NCI-H774 (cell line): ENCODE measurements at places on chromosomes 2 and 18.

GRCh38 chr2:111896024-111896423, 2.4 kb upstream of the MERTK start:
- DNase-seq, result no peak

DNA sequence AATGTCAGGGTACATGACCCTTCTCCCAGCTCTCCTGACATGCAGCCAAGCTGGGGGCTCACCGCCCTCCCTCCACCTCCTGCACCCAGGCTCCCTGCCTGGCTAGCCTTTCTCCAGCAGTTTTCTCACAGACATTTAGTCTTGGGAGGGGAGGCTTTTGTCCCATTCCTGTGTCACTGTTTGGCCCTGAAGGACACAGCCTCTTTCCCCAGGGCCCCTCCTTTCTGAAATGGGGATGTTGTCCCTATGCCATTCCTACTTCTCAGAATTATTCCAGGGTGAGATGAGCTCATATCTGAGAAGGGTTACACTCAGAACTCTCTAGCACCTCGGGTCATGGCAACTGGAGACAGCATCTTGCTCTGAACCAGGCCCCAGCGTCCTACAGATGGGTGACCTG, 47.3 kb upstream of the MRPL33 start:
- DNase-seq, result no peak

DNA sequence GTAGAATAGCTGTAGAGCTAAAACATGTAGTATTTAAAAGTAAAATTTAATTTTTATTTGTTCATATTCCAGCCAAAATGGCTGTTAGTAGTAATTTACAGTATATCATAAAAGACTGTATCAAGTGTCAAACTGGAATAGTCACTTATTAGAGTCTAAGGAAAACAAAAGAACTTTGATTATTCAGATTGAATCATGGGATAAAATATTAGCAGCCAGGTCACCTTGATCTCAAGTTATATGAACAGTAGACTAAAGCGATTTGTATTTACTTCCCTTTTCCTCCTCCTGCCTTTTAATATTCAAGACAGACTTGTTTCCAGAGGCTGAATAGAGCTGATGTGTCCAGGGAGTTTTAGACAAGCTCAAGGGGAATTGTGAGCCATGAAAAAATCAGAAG, 54.4 kb downstream of the PMAIP1 start:
- no peak for DNase-seq

DNA sequence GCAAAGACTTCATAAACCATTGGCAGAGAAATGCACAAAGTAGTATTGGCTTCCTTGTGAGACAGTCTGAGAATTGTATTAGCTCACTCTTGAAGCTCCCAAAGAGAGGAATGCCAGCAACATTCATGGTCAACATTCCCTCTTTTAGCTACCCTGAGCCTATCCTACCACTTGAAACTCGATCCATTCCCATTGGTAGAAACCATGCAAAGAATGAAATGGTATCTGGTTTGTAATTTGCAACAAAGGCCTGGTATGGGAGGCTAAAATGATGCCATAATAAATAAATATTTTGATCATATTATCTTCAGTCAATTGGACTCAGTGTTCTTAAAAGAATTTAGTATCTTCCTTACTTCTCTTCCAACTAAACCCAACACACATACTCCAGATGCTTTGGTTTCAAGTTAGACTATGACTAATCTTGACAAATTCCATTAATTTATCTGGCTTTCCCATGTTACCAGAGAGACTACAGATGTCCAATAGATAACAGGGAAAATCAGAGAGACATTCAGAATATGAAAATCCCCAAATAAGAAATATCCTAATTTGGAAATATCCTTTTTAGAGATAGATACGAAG, 102.9 kb downstream of the DHRS9 start:
- DNase-seq, result no peak

DNA sequence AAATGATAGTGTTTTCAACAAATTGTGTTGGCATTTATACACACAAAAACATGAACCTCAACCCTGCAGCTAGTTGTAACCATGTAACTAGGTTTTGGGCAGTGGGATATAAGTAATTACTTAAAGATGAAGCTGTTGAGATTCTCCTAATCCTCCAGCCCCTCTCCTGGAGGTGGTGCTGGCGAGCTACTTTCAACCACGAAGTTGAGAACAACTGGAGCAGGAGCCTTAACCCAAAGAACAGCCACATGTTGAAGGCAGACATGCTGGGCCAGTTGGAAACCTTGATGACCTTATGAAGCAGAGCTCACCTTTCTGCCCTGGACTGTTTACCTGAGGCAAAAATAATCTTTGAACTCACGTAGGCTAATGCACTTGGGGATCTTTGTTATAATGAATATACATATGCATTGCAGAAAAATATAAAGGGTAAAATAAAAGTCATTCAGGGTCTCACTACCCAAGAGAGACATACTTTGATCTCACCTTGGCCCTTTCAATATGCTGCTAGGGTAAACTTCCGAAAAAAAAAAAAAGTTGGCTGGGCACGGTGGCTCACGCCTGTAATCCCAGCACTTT, 89.6 kb upstream of the NPAS2 start:
- DNase-seq, result no peak

DNA sequence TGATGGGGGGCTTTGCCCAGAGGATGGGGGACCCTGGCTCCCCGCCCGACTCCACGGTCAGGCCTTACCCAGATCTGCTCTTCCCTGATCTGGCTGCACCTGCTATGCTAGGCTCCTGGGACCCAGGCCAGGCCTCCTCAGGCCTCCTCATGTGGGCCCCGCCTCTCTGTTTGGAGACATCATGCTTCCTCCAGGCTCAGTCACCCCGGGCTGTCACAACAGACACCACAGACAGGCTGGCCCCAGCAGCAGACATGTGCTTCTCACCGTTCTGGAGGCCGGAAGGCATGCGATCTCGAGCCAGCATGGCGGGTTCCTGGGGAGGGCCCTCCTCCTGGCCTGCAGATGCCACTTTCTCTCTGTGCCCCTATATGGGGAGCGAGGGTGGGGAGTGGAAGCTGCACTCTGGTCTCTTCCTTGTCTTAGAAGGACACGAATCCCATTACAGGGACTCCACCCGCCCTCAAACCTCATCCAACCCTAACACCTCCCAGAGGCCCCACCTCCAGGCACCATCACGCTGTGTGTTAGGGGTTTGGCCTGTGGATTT, 10.8 kb upstream of the NEU4 start:
- no peak for DNase-seq

DNA sequence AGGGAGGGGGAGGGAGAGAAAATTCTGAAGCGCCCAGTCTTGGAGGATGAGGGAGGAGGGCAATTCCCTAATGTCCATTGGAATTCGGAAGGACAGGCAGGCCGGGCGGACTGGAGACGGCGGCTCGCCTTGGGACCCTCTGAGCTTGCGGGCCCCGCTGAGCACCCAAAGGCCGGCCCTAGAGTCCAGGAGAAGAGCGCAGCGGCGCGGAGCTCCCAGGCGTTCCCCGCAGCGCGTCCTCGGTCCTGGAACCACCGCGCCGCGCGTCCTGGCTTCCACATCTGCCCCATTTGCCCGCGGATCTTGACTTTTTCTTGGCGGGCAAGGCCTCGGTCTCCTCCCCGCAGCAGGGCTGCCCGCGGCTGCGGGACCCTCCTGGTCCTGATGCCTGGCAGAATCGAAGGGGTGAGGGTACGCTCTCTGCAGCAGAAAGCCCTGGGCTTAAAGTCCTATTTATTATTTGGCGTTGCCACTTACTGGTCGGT, 675 bp upstream of the MLPH start:
- DNase-seq, result no peak

- DNase-seq, result no peak
These were observed 114.9 kb upstream of the SULT1C3 start for GRCh38 chr2:108124736-108125495.

DNA sequence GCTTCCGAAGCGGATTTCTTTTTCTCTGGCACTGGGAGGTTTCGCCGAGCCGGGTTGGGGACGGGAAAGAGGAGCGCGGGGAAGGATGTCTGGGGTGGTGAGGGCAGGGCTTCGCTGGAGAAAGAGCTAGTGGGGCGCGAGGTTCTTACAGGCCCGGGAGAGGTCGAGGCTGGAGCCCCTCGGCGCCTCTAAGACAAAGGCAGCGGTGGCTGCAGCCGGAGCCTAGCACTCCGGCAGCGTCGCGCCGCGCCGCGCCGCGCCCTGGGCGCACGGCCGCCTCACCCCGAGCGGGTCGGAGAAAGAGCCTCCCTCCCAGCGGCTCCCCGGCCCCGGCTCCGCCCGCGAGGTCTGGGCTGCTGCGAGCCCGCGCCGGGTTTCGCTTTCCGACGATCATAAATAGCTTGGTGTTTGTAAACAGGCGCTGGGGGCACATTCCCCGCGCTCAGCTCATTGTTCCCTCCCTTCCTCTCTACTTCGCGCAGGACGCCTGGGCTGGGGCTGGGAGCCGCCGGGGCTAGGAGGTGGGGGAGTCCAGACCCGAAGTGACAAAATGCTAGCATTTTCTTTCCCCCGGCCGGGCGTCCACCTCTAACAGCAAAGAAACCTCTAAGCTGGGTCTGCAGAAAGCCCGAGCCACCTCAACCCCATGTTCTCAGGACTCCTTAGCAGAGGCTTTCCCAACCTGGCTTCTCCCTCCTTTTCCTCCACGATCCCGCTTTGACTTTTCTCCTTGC, 813 bp upstream of the MEIS1 start:
- DNase-seq, result peak; percentile 51

- no peak for DNase-seq
These were observed 224.5 kb upstream of the SPOPL start for GRCh38 chr2:138277062-138277461.

- no peak for DNase-seq
These were observed 5.0 kb upstream of the TMEM178A start for GRCh38 chr2:39660612-39661236.

DNA sequence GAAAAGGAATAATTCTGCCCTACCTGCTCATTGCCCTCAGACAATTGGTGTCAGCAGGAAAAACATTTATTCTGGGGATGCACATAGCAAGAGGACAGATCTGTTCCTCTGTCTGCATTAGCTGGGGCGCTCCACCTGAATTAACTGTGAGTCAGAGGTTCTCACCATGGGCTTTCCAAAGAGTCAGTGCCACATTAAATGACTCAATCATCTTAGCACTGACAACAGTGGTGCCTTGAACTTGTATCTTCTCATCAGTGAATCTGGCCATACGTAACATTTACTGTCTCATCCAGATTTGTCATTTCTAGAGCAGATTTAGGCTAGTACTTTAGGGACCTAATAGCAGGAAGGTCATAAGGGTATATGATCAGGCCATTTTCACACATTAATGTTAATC, 358.1 kb upstream of the CRIM1 start:
- no peak for DNase-seq

GRCh38 chr2:195562570-195563566, 94.2 kb upstream of the SLC39A10 start:
- no peak for DNase-seq

DNA sequence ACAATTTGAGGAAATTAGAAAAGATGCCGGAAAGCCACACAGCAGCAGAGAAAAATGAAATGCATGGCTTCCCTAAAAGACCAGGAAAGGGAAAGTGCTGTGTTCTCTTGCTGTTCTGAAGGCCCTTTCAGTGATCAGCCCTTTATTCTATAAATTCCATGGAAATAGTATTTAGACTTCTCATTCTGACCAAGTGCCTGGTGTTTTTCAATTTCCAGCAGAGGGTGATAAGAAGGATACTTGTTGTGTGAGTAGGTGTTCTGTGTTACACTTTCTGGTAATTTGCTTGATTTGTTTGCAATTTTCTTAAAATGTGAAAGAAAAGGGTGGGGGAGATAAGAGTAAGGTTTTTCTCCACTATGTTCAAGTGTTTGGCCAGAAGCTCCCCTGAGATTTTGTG, 504.5 kb downstream of the IRS1 start:
- no peak for DNase-seq

- no peak for DNase-seq
These were observed 22.6 kb downstream of the ALMS1 start for GRCh38 chr2:73408198-73408597.

GRCh38 chr2:30264274-30264673, 32.9 kb downstream of the LBH start:
- no peak for DNase-seq

- DNase-seq, result no peak
These were observed 50.6 kb upstream of the DCC start for GRCh38 chr18:52289392-52289791.

DNA sequence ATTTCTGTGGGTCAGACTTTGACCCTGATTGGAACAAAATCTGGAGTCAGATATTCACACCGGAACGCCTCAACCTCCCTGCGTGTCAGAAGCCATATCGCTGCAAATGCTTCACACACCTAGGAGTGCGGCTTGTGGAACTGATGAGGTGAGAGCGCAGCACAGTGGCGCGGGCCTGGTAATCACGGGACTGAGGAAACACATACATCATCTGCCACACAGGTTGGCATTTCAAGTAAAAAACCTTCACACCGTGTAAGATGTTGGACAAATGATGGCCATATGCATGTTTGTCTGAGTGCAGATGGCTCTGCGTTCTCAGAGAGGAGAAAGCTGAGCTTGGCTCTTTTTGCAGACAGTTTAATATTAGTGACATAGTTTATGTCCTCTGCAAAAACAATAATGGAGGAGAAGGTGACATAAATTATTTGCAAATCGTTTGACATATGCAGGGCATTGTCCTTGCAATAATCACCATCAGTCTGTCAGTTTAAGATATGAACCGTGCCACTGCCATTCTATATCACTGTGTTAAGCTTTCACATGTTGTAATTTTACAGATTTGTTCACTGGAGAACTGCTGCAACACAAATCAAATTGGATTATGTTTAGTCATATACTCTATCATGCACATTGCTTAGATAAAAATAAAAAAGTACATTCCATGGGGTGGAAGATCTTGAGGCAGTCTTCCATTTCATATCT, 101.4 kb downstream of the MTX2 start:
- DNase-seq, result no peak

DNA sequence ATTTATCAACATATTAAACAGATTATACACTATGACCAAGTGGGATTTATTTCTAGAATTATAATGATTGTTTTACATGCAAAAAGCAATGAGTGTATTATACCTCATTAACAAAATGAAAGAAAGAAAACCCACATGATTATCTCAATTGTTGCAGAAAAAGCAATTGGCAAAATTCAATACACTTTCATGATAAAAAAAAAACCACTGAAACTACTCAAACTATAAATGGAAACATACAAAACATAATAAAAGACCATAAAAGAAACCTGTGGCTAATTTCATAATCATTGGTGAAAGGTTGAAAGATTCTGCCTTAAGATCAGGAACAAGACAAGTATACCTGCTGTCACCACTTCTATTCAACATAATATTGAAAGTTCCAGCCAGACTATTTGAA, 325.9 kb downstream of the AKAIN1 start:
- DNase-seq, result no peak
